ENCODE measurements at places on chromosomes 5 and 9.

DNA sequence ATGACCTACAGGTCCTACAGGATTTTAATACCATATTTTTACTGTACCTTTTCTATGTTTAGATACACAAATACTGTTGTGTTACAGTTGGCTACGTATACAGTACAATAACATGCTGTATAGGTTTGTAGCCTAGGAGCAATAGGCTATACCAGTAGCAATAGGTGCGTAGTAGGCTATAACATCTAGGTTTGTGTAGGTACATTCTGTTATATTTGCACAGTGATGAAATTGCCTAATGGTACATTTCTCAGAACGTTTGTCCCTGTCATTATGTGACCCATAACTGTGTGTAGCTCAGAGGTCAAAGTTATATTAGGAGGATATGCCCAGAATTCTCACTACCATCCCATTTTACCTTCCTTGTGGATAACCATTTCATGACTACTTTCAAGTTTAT lies 59.7 kb downstream of the NIPBL start:
- DNase-seq, result no peak

DNA sequence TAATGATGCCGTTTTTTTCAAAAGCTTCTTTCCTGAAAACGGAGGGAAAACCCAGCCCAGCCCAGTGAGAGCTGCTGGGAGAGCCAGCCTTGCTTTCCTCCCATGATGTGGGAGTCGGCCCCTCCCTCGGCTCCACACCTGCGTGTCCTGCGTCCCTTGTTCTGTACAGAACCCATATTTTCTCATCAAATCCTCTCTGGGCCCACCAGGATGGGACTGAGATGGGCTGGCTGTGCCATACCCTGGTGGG lies 8.9 kb downstream of the FLT4 start:
- no peak for DNase-seq

GRCh38 chr9:133750982-133751649 lies 13.0 kb upstream of the SARDH start:
- DNase-seq, result no peak

DNA sequence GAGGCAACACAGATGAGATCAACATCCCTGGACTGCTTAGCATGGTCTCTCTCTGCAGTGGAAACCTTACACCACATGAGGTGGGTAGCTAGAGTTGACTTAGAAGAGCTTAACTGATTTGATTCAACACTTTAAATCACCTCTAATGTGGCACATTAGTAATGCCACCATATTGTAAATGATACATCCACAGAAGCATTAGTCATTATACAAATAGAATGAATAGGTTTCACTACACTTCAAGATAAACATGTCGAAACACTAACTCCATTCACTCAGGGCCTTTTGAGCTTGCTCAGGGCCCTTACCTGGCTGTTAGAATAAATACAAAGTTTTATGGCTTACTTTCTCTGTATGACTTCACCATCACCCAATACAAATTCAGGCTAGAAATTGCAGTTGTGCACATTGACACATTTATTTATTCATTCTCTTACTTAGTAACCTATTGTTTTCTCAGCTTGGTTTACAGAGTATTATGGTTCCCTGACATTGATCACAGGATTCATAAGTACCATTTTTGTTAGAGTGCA lies 9.3 kb upstream of the SMAD5 start:
- DNase-seq, result no peak

DNA sequence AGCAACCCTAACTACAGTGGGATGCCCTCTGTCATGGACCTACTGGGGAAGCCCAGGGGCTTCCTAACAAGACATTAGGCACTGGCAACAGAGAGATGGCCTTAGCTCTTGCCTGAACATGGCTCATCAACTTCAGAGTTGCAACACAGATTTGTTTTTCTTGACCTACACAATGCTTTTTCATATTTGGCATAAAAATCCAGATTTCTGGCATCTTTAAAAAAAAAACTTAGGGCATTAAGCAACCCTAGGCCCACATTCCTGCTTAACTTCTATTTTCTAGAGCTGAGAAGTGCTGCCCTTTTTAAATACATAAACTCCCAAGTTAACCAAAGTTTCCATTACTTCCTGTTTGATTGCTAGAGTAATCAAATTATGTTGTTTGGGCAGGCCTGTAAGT lies 8.0 kb downstream of the GRIA1 start:
- DNase-seq, result no peak

- no peak for DNase-seq
Measured at GRCh38 chr5:145407300-145408047, 427.7 kb downstream of the PRELID2 start.

DNA sequence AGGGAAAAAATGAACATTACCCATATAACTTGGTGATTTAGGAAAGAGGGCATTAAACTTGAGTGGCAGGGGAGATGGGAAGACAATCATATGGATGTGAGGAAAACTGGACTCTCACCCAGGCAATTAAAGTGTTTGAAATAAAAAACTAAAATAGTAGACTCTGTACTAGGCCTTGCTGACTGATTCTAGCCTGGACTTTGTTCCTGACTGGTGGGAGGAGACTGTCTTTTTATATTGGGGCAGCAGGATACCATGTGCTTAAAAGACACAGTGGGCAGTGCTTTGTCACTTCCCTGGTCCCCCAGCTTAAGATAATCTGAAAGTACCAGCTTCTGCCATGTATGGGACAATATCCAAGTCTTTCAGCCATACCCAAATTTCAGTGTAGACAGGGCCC lies 107.0 kb downstream of the ACTL7B start:
- no peak for DNase-seq

DNA sequence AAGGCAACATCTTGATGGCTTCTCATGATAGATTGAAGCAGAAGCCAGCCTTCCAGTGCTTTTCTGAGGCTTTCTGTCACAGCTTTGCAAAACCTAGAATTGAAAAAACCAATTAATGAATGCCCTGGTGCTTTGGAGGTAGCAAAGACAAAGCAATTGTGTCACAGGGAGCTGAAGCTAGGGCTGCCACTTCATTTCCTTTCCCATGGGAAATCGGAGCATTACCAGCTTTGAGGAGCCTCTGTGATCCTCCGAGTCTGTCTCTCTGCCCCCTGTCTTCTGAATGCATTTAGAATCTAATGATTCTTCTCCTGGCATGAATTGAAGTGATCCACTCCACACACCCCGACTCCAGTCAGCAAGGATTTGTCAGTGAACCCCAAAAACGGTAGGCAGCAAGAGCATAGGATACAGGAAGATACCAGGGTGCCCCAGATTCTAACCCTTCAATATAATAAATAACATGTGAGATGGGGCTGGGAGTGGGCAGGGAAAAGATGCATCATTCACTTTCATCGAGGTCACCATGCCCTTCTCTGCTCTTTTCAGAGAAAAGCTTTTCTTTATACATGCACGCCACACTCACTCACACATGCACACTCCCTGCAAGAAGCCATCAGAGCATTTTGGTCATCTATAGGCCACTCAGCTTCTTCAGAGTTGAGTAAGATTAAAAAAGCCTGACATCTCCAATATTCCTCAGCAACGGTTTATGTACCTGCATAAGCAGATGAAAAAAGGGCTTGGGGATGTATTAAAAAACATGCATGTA lies 247.7 kb upstream of the ZNF462 start:
- DNase-seq, result no peak

GRCh38 chr9:112378328-112379176 lies 1.4 kb upstream of the HSDL2 start:
- DNase-seq, result no peak

GRCh38 chr5:115440782-115441451 lies 103.7 kb downstream of the FEM1C start:
- DNase-seq, result no peak

DNA sequence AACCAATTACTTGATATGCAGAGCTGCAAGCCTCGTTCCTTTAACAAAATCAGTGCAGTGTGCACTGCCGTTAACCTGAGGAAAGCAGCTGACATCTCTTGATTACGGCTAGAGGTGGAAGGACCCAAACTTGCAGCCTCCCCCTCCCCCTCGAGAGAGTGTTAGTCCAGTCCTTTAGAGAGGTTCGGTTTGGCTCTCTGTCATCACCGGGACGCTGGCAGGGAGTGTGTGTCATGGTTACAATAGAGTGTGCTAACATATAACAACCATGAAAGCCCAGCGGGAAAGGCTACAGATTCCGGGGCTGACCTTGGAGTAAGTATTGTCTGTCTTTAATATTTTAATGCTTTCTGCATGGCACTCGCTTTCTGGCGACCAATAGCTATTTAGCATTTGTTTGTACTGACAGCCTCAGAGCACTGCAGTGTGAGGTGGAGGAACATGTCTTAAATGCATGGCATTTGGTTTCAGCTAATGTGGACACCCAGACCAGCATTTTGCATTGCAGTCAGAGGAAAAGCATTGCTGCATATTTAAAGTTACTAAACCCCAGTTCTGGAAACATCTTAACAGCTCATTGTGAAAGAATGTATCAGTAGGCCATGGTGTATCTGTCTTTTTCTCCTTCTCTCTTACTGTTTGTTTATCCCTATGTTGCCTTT lies 237.5 kb downstream of the CD180 start:
- no peak for DNase-seq

- peak; percentile 77 for DNase-seq
Measured at GRCh38 chr5:43065948-43066798, 26.1 kb upstream of the ANXA2R start.

GRCh38 chr9:135123773-135124134 lies 36.3 kb downstream of the OLFM1 start:
- no peak for DNase-seq

DNA sequence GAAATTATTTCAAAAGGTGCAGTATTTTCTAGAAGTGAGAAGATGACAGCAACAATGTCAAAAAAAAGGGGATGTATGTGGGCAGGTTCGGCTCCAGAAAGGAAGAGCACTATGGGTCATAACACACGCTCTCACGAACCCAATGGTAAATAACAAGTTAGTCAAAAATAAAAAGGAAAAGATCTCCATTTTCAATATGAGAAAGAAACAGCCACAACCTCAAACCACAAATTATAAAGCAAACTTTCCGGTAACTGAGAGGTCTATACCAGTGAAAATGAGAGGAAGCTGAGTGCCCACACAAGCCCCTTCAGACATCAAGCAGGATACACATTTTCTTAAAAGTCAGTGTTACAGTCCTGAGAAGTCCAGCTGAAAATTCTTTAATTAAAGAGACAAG lies 398.5 kb upstream of the RPS23 start:
- DNase-seq, result no peak

DNA sequence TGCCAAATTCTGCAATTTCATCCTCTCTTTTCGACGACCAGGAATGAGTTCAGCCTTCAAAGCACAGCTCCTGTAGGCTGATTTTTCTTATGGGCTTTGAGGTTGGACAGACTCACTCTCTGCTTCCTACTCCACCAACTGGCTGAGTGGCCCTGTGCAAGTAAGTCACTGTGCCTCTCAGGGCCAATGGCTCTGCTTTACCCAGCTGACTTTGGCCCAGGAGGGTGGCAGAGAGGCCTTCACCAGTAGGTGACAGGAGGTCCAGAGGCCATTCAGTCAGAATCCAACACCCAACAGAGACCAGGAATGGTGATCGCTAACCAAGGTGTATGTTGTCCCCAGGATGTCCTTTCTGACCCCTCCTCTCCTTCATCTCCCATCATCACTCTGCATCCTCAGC lies 49.5 kb upstream of the ALDH1B1 start:
- DNase-seq, result no peak

DNA sequence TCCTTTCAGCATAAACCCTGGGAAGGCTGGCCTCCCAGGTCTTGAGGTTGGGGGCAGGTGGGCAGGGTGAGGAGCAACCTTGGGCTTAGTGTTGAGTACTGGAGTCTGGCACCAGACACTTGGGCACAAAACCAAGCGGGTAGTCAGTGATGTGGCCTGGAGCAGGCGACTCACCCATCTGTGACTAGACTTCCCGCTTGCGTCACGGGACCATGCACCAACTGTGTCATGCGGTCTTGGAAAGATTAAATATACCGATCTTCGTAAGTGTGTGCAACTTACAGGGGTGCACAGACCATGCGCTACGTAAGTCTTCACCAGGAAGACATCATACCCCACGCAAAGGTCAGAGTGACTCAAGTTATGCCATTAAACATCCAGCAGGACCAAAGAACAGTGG lies 304.4 kb upstream of the IRX4 start:
- DNase-seq, result no peak

GRCh38 chr9:92046676-92047075 lies 68.5 kb downstream of the SPTLC1 start:
- no peak for DNase-seq

GRCh38 chr9:99222416-99223270 lies 561 bp downstream of the SEC61B start:
- no peak for DNase-seq

DNA sequence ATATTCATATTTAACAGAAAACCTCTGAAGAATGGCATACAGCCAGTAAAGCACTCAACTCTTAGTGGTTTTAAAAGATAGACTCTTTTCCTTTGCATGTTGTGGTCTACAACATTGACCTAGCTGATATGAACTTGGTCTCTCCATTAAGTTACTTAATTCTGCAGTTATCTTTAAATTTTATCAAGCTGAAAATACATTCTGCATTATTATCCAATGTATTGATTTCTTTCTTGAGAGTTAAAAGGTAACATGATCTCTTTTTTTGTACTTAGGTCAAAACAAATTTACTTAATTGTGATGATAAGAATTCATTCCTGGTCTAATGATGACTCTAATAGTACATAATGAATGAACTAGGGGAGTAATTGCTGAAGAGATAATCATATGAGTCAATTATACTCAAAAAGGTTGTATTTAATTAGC lies 132.9 kb downstream of the STARD4 start:
- DNase-seq, result no peak

DNA sequence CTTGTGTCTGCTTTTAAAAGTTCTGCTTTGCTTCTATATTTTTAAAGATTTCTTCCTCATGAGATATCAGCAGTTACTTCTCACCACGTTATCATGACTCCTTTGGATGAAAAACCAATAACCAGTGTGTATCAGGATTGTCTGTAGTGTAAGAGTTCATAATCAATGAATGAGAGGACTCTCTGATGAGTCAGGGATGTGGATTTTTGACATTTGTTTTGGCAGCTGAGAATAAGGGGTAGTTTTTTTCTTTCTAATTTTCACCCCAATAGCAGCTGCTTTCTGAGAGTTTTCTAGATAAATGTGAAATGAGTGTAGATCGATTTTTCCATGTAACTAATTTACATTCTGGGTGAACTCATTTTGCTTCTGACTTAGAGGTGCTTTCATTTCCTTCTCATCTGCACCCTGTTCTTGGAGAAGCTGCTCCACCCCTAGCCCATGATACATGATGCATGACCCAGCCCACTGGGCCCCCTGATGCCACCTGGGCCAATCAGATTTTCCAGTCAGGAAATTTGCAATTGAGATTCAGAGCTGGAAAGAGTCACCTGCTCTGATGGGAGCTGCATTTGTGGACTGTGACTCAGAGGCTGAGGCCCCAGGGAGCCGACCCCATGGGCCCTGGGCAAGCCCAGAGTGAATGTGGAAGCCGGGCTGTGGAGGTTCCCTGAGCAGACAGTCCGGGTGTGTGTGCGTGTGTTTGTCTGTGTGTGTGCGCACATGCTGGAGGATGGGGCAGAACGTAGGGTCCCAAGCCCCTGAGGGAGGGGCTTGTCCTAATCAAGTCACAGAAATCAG lies 159.3 kb downstream of the RGS3 start:
- DNase-seq, result peak; percentile 5

DNA sequence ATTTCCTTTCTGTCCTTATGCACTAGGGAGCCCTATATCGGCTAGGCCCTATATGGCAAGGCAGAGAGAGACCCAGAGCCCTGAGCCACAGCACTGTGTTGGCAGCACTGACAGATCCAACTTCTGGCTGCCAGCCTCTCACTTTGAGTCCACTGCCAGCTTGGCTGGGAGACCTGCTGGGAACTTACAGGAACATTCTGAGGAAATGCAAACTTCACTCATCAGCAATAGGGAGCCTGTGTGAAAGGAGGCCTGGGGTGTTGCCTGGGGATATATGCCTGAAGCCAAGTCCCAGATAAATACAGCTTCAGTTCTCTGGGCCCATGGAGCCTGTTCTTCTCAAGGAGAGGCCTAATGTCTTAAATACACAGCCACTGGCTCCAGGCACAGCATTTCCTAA lies 78.0 kb downstream of the ADRB2 start:
- DNase-seq, result no peak
